ENCODE measurements at places on chromosomes 2 and 18. TPM values are rescaled to one million over a fixed set of nuclear protein-coding genes. Genes with fewer than 3 reads are reported as not detected.

The ANKRD36B gene
- 2.8 TPM for total RNA-seq

The M1AP gene
- total RNA-seq, result not detected

The RND3 gene
- 8.8 TPM for total RNA-seq

The COLEC11 gene
- 0.79 TPM for total RNA-seq

The BOK gene
- total RNA-seq, result 1.3 TPM

The CRYBA2 gene
- not detected for total RNA-seq

The C2orf92 gene
- total RNA-seq, result 2.1 TPM

The LIPG gene
- total RNA-seq, result 0.95 TPM

The LDLRAD4 gene
- total RNA-seq, result 3.8 TPM

The HOXD3 gene
- total RNA-seq, result 3.8 TPM

The CLEC4F gene
- total RNA-seq, result not detected

The TCF23 gene
- 0.20 TPM for total RNA-seq

The RBKS gene
- total RNA-seq, result 4.4 TPM

The CRYGC gene
- not detected for total RNA-seq

The RAD51AP2 gene
- not detected for total RNA-seq

The FASTKD2 gene
- 43.0 TPM for total RNA-seq

The LIMS2 gene
- total RNA-seq, result 9.3 TPM

The VWA3B gene
- not detected for total RNA-seq

The PSME4 gene
- 67.0 TPM for total RNA-seq

The BARD1 gene
- total RNA-seq, result 9.6 TPM

The CBLN2 gene
- not detected for total RNA-seq

The CERKL gene
- total RNA-seq, result not detected

The MOGAT1 gene
- not detected for total RNA-seq

The GPR17 gene
- not detected for total RNA-seq

The RNF125 gene
- total RNA-seq, result 1.3 TPM

The LOXL3 gene
- 2.0 TPM for total RNA-seq

The RAB6D gene
- total RNA-seq, result not detected

The HOXD8 gene
- total RNA-seq, result 15.9 TPM

The DIPK1C gene
- total RNA-seq, result 0.16 TPM

The SCN7A gene
- total RNA-seq, result 2.5 TPM

The COLEC12 gene
- 3.4 TPM for total RNA-seq

The C2orf15 gene
- total RNA-seq, result not detected

The SERPINB13 gene
- total RNA-seq, result not detected

The CACNB4 gene
- 0.25 TPM for total RNA-seq

The IL18R1 gene
- total RNA-seq, result 0.80 TPM

The ABCG8 gene
- not detected for total RNA-seq

The OTOS gene
- not detected for total RNA-seq

The ALPP gene
- total RNA-seq, result not detected

The MATN3 gene
- total RNA-seq, result not detected

The MDH1B gene
- 0.34 TPM for total RNA-seq

The BOD1L2 gene
- total RNA-seq, result not detected

The TRIM43 gene
- total RNA-seq, result not detected

The RABL2A gene
- 2.6 TPM for total RNA-seq

The THUMPD2 gene
- 8.6 TPM for total RNA-seq

The HOXD9 gene
- 4.2 TPM for total RNA-seq

The TMEM200C gene
- total RNA-seq, result not detected

The MYO3B gene
- total RNA-seq, result 0.04 TPM

The CTAGE1 gene
- not detected for total RNA-seq

The COL6A3 gene
- total RNA-seq, result 75.2 TPM

The ANKAR gene
- total RNA-seq, result 4.1 TPM

The NRP2 gene
- total RNA-seq, result 6.0 TPM

The RAX gene
- not detected for total RNA-seq

The PREB gene
- total RNA-seq, result 57.4 TPM

All from psoas muscle (tissue), 8 donors.